HL-60 (cell line): ENCODE measurements at places on chromosomes 2 and 18.

GRCh38 chr2:45935791-45936622 is 284.5 kb downstream of the PRKCE start:
- peak; percentile 77 for DNase-seq

DNA sequence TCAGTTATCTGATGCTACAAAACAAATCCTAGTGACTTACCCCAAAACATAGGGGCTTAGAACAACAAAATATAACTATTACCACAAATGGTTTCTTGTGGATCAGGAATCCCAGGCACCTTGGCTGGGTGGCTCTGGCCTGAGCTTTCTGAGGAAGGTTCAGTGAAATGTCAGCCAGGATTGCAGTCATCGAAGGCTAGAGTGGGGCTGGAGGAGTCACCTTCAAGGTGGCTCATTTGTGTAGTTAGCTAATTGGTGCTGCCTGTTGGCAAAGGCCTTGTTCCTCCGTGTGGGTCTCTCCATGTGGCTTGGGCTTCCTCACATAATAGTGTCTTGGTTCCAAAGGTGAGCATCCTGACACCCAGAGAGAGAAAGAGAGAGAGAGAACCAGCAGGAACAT is 57.4 kb downstream of the COPS8 start:
- no peak for DNase-seq

DNA sequence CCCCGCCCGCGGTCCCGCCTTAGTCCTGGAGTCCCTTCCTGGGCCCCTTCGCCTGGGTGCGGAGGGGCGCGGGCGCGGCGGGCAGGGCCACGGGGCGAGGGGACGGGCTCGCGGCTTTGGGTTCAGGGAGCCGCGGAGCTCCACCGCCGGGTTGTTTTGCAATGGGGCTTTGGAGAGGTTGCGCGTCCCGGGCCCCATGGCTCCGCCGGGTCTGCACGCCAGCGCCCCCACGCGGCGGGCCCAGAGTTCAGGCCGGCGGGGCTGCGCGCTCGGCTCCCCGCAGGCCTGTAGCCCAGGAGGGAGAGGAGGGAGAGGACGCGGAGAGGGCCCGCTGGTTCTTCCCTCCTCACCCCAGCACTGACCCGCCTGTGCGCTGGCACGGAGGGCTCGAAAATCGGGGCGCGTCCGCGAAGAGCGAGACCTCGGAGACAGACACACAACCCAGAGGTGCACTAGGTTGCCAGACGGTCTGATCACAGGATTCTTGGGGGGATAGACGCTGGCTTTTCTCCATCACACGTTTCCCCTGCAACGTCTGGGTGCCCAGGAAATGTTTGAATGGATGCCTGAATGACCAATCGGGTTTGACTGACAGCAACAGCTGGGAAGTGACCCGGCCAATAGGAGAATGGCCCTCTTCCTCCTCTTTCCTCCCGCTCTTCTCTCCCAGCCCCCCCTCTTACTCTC is 4.9 kb upstream of the SIX2 start:
- peak; percentile 23 for DNase-seq

DNA sequence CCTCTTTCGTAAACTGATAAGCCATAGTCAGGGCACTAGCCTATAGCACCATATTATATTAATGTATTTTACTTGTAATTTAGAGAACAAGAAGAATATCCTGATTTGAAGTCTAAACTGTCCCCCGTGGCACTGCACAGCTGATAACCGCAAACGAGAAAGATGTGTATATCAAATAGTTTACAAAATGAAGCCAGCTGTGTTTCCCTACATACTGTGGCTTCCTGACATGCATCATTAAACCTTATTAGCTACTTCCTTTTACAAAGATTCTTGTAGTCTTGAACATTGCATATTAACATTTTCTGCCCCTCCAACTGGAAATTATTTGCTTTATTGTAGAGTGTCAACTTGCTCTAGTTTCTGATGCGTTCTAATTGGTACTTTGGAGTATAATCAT is 153.5 kb upstream of the NFATC1 start:
- no peak for DNase-seq

DNA sequence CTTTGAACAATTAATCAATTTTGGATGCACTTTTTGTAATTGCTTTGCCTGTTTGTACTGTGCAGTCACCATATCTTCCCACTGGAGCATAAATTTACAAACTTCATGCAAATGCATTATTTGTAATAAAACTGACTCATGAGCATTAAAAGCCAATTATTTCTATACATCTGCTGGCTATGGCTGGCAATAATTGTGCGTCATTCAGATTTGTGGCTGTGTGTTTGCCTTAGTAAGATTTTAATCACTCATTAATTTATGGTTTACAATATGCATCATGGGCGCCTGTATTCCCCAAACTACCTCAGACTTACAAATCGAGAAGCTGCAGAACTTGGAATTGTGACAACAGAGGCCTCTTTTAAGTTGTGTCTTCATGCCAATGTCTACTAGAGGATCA is 132.4 kb upstream of the TRIB2 start:
- DNase-seq, result no peak

- DNase-seq, result no peak
Measured at GRCh38 chr18:57841568-57841967, 38.5 kb upstream of the ATP8B1 start.

DNA sequence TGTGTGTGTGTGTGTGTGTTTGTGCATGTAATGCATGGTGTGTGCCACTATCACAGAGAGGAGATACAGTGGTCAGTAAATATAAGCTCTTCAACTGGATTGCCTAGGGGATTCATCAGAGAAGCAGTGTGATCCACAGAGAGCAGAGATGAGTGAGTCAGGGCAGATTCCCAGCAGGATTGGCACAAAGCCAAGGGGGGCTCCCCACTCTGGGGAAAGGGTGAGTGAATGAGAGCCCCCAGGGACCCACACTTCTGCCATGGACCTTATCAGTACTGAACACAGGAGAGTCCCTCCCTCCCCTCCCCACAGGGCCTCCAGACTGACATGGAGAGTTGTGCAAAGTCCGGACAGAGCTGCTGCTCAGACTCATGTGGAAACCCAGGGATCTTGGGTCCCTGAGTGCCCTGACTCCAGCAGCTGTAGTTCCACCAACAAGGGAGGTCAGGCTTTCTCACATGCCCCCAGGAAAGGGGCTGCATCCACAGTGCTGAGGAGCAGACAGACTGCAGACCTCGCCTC is 748.8 kb downstream of the NR4A2 start:
- no peak for DNase-seq

- DNase-seq, result no peak
Measured at GRCh38 chr2:62196278-62196901, 475 bp downstream of the B3GNT2 start.

DNA sequence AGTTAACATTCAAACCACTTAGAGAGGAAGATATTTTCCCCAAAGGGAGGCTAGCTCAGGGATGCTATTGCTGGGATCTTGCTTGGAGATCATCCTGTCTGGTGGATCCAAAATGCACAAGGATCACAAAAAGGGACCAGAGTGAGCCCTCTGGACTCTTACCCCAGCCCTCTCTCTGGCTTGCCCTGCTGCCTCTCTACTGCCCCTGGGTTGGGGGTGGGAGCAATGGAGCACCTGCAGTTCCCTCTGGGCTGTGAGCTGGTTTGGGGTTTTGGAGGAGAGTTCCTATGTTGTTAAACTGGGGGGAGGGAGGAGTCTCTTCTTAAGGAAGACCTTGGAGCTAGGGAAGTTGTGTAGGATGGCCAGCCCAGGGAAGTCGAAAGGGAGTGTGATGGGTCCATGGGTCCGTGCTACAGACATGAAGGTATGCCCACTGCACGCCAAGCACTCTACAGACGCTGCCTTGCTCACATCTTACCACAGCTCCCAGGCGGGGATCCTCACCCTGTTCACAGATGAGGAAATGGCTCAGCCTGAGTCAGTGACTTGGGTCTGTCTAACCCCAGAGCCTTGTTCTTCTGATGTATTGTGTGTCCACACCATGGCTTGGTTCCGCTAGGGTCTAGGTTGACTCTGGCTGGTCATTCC is 3.8 kb downstream of the LBH start:
- no peak for DNase-seq

GRCh38 chr2:201262718-201263117 is 2.4 kb downstream of the CASP8 start:
- DNase-seq, result no peak

- peak; percentile 5 for DNase-seq
Measured at GRCh38 chr2:15517793-15518192, 43.3 kb downstream of the NBAS start.

DNA sequence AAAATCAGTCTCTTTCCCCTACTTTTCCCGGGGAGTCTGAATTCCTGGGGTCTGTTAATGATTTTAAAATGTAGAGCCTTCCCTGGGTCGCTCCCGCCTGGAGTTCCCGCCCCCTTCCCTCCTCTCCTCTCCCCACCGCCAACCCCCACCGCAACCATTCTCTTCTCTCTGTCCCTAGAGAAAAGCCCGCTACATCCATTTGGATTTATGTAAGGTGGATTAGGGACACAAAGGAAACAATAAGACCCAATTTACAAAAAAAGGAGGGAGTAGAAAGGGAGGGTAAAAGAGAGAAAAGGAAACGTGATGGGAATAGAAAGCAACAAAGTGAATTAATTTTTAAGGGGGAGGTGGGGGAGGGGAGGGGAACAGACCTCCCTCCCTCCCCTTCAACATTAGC is 2.2 kb downstream of the EPHA4 start:
- DNase-seq, result no peak

- DNase-seq, result no peak
Measured at GRCh38 chr2:127173057-127173456, 47.0 kb downstream of the CYP27C1 start.

DNA sequence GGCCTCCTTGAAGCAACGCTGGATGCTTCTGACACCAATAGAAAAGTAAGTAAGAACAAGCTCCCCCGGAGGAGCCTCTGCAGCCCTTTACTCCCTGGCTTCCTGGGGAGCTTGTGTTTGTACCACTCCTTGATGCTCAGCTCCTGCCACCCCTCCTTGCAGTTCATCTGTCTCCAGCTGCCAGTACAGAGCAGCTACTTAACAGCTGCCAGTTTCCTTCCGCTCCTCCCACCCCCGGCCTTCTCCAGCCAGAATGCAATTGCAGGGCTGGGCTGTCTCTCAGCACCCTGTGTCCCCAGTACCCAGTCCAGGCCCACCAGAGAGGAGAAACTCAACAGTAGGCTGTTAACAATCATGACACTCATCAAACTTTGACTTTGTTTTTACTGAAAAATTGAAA is 109.4 kb downstream of the AOX1 start:
- DNase-seq, result no peak

GRCh38 chr2:25529034-25529433 is 144.3 kb downstream of the DTNB start:
- DNase-seq, result no peak

- no peak for DNase-seq
Measured at GRCh38 chr2:169160926-169161481, 91.6 kb downstream of the DHRS9 start.

DNA sequence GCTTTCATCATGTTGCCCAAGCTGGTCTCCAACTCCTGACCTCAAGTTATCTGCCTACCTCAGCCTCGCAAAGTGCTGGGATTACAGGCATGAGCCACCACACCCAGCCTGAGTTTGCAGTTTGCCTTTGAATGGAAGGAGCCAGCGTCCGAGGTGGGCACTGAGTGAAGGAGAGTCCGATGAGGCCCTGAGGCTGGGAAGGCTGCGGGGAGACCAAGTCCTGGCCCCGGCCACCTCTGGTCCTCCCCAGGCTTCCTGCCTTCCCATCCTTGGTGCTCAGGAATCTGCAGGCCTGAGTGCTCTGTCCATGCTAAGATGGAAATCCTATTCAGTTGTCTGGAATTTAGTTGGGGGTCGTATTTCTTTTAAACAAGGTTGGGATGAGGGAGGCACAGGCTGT is 82.9 kb downstream of the SMIM21 start:
- no peak for DNase-seq

GRCh38 chr2:180124273-180125139 is 117.4 kb upstream of the CWC22 start:
- peak; percentile 14 for DNase-seq

- no peak for DNase-seq
Measured at GRCh38 chr2:128867311-128867710, 548.6 kb upstream of the HS6ST1 start.

DNA sequence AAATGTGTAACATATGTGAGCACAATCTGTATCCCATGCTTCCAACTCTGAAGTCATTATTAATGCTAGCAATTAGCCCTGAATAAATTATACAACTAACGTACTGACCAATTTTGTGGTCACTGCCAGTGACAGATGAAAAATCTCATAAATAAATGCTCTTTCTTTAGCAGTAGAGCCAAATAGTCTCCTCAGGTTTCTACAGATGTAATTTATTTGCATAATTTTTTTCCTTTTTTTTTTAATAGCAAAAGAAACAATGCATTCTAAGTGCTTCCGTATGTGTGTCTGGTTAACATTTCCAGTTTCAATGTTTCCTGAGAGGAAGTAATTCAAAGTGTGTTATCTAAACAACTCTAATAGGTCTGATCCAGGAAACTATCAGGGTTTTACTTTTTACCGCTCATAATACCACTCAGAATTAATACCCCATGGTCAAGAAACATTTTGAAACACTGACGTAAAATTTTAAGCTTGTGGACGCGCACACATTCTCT is 108.4 kb downstream of the MEP1B start:
- no peak for DNase-seq

DNA sequence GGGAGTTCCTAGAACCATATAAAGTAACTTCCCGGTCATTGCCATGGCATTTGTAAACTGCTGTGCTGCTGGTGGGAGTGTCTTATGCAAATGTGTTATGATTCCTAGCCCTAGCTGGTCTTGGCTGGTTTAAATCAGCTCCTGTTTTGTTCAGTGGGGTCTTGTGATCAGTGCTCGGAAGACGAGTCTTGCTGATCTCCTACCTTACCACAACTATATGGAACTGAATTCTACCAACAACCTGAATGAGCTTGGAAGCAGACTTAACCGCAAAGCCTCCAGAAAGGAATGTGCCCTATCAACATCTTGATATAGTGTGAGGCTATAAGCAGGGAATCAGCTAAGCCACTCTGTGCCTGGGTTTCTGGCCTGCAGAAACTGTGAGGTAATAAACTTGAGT is 33.5 kb downstream of the POLE4 start:
- DNase-seq, result no peak

DNA sequence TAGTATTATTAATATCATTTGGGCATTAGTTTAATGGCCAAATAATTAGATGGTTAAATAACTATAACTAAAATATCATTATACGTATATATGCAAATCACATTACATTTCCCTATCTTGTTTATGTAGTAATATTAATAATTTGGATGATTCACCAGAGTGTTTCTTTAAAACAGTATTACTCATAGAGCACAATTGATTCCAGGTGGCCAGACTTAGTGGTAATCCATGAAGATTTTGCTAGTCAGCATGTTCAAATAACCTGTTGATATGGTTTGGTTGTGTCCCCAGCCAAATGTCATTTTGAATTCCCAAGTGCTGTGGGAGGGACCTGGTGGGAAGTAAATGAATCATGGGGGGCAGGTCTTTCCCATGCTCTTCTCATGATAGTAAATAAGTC is 782.3 kb downstream of the LRP1B start:
- no peak for DNase-seq

GRCh38 chr2:43020990-43021669 is 205.3 kb downstream of the ZFP36L2 start:
- DNase-seq, result no peak

GRCh38 chr2:230942920-230943896 is 18.2 kb upstream of the GPR55 start:
- DNase-seq, result peak; percentile 75

- DNase-seq, result no peak
Measured at GRCh38 chr2:142642650-142643049, 234.8 kb upstream of the KYNU start.
